ENCODE measurements at places on chromosomes 1 and 21. TPM values are rescaled to one million over a fixed set of nuclear protein-coding genes. Genes with fewer than 3 reads are reported as not detected.

FCGR1A gene
- total RNA-seq: not detected

FMO4 gene
- 1.8 TPM for total RNA-seq

ARHGEF19 gene
- total RNA-seq: 11.6 TPM

PTPRC gene
- total RNA-seq: not detected

PDZK1IP1 gene
- not detected for total RNA-seq

SYT6 gene
- not detected for total RNA-seq

ANGPTL3 gene
- not detected for total RNA-seq

SH2D1B gene
- total RNA-seq: 0.15 TPM

B3GALNT2 gene
- total RNA-seq: 16.5 TPM

FALEC gene
- total RNA-seq: not detected

MANEAL gene
- total RNA-seq: 0.30 TPM

MAP10 gene
- total RNA-seq: 1.9 TPM

MPL gene
- not detected for total RNA-seq

CCDC30 gene
- 0.34 TPM for total RNA-seq

AMPD2 gene
- total RNA-seq: 53.4 TPM

RAD54L gene
- total RNA-seq: 13.4 TPM

ALG14 gene
- total RNA-seq: 1.6 TPM

CAMK2N1 gene
- 28.6 TPM for total RNA-seq

RBP7 gene
- not detected for total RNA-seq

MYOM3 gene
- total RNA-seq: not detected

ADAMTS1 gene
- total RNA-seq: 13.5 TPM

MIXL1 gene
- total RNA-seq: not detected

BATF3 gene
- total RNA-seq: 1.8 TPM

DENND2D gene
- total RNA-seq: 2.1 TPM

GDAP2 gene
- total RNA-seq: 6.1 TPM

DENND2C gene
- total RNA-seq: 0.84 TPM

S100B gene
- total RNA-seq: 1.3 TPM

RNF223 gene
- total RNA-seq: not detected

PTGFR gene
- 7.0 TPM for total RNA-seq

IVL gene
- not detected for total RNA-seq

RPTN gene
- not detected for total RNA-seq

NIBAN1 gene
- total RNA-seq: 23.6 TPM

PROK1 gene
- not detected for total RNA-seq

C1orf141 gene
- total RNA-seq: not detected

THEM5 gene
- not detected for total RNA-seq

WNT3A gene
- total RNA-seq: not detected

EGLN1 gene
- total RNA-seq: 15.1 TPM

C1orf167 gene
- total RNA-seq: 0.45 TPM

FLG2 gene
- not detected for total RNA-seq

AADACL3 gene
- total RNA-seq: not detected

PRRX1 gene
- 57.8 TPM for total RNA-seq

TMPRSS15 gene
- not detected for total RNA-seq

ADGRB2 gene
- total RNA-seq: 5.9 TPM

CFAP141 gene
- total RNA-seq: not detected

C1orf174 gene
- 40.9 TPM for total RNA-seq

ZP4 gene
- total RNA-seq: not detected

IL22RA1 gene
- not detected for total RNA-seq

LRRC7 gene
- total RNA-seq: under 0.01 TPM

LIPI gene
- not detected for total RNA-seq

LRRC71 gene
- total RNA-seq: 0.15 TPM

PUM1 gene
- 42.5 TPM for total RNA-seq

GLIS1 gene
- 3.9 TPM for total RNA-seq

DNAJB4 gene
- total RNA-seq: 56.3 TPM

LRRC3 gene
- total RNA-seq: 1.3 TPM

Data from bronchus fibroblast of lung (primary cell).